Naive thymus-derived CD8-positive, alpha-beta T cell (primary cell): ENCODE measurements at places on chromosomes 16 and 17. TPM values are rescaled to one million over a fixed set of nuclear protein-coding genes. Genes with fewer than 3 reads are reported as not detected.
A peak's percentile ranks its signal among the peaks of the same experiment; 100 is the strongest.

SLFN14 gene
- 0.33 TPM for polyA plus RNA-seq

KRTAP4-4 gene
- polyA plus RNA-seq, result not detected

OR3A3 gene
- not detected for polyA plus RNA-seq

DNA sequence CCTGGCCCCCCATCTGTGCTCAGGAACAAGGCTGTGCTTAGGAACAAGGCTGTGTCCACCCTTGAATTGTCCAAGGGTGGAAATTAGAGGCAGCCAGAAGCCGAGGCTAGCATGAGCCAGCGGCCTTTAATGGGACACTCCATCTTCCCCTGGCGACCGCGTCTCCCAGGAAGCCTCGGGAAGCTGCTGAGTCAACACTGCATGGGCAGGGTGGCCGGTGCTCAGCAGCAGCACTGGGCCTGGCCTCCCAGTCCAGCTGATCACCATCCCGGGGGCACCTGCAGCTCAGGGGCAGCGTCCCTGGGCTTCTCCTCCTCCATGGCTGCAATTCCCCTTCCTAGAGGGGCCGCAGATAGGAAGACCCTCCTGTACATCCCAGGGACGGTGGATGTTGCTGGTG is 180.8 kb downstream of the ENGASE start:
- no peak for DNase-seq

- DNase-seq, result no peak
Observed at GRCh38 chr17:36657390-36657762, 56.0 kb downstream of the MRM1 start.

DNA sequence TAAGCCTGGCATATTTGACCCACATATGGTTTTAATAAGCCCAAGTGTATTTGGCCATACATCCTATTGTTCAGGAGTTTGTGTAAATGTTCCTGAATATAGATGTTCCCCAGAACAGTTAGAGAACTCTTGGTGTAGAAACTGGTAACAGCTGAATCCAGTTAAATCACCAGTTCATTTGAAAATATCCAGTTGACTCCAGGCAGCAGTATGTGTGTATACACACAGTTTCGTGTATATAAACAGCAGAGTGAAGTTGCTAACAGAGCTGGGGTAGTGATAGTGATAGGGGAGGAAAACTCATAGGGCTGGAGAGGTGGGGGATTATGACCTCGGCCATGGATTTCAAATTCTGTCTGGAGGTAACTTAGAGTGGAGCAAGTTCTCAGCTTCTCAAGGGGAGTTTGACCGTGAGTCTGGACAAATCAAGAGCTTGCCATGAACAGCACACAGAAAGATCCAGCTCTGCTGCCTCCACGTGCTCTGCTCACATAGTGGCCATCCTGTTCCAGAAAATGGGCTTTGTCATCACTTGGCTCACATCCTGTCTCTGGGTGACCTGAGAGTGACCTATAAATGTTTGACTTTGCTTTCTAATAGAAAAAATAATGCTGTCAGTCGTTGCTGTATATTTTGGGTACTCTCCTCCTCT is 30.6 kb upstream of the MMD start:
- DNase-seq, result no peak

DNA sequence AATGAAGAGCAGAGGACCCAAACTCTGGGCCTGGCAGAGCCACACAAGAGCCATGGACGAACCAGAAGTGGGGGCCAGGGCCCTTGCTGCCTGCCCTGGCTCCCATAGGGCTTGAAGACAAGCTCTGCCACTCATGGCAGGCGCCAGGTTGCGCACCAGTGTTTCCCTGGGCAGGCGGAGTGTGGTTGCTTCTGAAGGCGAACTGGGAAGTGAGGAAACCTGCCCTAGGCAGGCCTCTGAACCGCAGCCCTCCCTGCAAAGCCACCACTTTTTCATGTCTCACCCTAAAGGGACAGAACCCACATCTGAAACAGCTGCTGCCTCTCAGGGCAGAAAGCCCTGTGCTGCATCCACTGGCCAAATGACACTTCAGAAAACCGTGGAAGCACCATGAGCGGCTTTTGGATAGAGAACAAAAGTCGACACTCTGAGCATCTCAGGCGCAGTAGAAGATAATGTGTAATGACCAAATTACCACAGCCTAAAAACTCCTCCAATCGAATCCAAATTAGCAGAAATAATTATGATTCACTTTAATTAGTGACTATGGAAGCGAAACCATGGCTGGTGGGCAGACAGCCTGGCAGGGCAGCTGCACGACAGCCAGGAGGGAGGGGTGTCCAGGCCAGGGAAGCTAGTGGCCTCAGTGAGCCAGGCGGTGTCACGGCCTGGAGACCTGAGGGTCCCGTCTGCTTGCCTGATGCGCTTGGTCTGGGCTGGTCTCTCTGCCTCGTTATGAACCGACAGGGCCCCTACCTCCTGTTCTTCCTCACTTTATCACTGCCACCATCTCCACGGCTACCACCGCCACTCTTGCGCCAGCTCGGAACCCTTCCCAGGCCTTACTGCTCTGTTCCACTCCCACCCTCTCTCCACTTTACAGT is 59.1 kb downstream of the PRMT7 start:
- no peak for DNase-seq

DNA sequence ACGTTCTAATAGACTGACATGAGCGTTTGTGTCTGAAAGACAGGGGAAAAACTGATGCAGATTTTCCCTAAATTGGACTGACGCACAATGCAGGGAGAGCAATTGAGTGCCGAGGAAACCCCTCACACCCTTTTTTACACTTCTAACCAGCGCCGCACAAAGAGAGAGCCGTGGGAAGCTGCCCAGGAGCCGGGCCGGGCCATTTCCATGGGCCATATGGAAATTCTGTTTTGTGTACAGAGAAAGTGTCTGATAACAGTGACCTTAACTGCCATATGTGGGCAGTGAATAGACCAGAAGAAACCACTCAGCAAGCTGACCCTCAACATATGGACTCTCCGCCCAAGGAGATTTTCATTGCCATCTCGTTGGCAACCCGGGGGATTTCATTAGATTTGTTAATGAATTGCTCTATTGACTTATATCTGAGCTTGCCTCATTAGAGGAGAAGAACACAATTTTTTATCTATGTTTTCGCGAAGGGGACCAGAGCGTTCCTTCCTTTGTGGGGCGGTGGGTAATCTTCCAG is 225.9 kb upstream of the IRX3 start:
- DNase-seq, result no peak

GRCh38 chr16:12614662-12615278 is 188.9 kb downstream of the CPPED1 start:
- DNase-seq, result no peak

- peak; percentile 9 for DNase-seq
Observed at GRCh38 chr16:17396762-17397498, 73.8 kb downstream of the XYLT1 start.

GRCh38 chr17:7713782-7714181 is 3.8 kb upstream of the DNAH2 start:
- DNase-seq, result no peak
